CD4-positive, alpha-beta T cell treated with Interleukin-15 for 4 hours (primary cell): ENCODE measurements at places on chromosomes 13 and 19.
A peak's percentile ranks its signal among the peaks of the same experiment; 100 is the strongest.

DNA sequence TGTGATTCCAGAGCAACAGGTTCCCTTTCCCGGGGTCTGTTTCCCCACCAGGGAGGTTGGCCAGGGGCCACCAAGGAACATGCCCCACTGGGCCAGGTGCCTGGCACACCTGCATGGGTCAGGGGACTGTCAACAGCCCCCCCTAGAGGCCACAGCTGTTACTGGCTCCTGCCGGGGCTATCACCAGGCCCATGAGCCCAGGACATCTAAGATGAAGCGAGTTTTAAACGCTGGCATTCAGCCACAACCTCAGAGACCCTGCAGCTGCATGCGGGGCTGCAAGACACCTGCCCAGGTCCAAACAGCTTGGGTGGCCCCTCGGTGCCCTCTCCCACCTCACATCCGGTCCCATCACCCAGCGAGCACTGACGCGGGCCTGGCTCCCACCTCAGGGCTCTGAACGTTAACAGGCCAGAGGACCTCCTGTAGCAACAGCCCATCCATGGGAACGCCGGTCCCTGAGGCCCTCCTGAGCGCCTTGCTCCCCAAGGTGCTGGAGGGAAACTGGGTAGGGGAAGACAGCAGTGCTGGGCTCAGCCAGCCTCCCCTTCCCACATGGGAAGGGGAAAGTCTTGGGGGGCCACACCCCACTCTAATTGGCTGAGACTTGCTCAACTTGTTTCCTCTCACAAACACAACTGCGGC, 12.0 kb downstream of the KHSRP start:
- peak; percentile 43 for DNase-seq

GRCh38 chr13:98300956-98301641, 124.0 kb upstream of the RNF113B start:
- DNase-seq = no peak

- no peak for DNase-seq
These were observed 17.3 kb upstream of the OXGR1 start for GRCh38 chr13:97011446-97012131.

DNA sequence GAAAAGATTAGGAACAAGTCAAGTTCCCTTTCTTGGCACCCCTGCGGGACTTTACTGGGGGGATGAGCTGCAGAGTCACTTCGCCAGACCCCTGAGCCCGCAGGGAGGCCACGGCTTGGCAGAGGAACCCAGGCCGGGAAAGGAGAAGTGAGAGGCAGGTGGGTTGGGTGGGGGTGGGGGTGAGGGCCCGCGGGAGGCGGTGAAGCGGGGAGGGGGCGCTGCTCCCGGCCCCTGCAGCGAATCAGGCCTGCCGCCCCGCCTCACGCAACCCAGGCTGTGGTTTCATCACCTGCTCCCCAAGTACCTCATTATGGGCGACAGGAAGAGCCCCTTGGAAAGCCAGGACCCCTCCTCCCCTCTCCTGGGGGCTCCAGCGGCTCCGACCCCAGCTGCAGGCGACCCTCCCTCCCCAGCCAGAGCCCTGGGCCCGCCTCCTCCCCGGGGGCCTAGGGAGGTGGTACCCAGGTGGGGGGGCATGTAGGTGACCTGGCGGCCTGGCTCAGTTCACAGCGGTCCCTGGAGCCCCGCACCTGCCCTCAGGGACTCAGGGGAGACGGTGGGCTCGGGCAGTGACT, 9.5 kb downstream of the MEF2B start:
- no peak for DNase-seq

DNA sequence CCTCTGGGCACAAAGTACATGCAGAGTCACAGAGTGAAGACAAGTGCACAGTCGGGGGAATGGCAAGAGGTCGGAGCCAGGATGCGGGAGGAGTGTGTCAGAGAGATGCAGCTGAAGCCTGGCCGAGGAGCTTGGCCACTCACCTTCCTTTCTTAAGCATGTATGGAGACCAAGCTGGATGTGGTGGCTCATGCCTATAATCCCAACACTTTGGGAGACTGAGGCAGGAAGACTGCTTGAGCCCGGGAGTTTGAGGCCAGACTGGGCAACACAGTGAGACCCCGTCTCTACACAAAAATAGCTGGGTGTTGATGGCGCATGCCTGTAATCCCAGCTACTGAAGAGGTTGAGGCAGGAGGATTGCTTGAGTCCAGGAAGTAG, 67.0 kb downstream of the LATS2 start:
- no peak for DNase-seq

GRCh38 chr13:27038323-27038722, 133.3 kb downstream of the USP12 start:
- no peak for DNase-seq

- DNase-seq = peak; percentile 91
These were observed at the start of gene MIER2 for GRCh38 chr19:344625-345319. MIER2 (minus strand) TSS chr19:344796; CDS start chr19:344782, 14 bp downstream.

- peak; percentile 74 for DNase-seq
These were observed 76.6 kb upstream of the STK24 start for GRCh38 chr13:98653463-98653985.

DNA sequence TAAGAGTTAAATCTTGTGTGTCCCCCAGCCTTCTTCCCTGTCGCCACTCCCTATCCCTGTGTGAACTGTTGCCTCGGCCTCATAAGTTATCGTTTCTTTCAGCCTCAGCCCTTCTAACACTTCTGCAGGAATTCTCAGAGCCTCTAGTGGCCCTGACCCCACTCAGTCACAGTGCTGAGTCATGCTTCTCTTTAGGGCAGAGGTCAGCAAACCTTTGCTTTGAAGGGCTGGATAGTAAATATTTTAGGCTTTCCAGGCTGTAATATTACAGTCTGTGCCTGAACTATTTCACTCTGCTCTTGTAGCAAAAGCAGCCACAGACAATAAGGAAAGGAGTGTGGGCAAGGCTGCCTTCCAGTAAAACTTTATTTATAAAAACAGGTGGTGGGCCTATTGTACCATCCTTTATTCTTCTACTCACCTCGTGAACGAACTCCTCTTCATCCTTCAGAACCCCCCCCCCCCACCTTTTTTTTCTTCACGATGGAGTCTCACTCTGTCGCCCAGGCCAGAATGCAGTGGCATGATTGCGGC, 22.1 kb downstream of the MYO9B start:
- DNase-seq = no peak

DNA sequence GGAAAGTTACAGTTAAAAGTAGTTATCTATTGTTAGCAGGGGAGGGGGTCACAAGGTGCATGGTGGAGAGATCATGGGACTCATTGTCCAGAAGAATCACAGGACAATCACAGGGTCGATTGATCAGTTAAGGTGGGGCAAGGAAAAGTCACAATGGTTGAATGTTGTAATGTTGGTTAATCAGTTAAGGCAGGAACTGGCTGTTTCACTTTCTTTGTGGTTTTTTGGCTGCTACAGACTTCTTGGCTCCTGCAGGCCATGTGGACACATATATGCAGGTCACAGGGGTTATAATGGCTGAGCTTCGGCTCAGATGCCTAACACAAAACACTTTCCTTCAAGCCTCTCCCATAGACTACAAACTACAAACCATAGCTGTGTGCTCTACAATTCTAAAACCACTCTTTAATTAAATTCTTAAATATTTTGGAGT, 6.9 kb upstream of the ZNF431 start:
- DNase-seq = no peak

DNA sequence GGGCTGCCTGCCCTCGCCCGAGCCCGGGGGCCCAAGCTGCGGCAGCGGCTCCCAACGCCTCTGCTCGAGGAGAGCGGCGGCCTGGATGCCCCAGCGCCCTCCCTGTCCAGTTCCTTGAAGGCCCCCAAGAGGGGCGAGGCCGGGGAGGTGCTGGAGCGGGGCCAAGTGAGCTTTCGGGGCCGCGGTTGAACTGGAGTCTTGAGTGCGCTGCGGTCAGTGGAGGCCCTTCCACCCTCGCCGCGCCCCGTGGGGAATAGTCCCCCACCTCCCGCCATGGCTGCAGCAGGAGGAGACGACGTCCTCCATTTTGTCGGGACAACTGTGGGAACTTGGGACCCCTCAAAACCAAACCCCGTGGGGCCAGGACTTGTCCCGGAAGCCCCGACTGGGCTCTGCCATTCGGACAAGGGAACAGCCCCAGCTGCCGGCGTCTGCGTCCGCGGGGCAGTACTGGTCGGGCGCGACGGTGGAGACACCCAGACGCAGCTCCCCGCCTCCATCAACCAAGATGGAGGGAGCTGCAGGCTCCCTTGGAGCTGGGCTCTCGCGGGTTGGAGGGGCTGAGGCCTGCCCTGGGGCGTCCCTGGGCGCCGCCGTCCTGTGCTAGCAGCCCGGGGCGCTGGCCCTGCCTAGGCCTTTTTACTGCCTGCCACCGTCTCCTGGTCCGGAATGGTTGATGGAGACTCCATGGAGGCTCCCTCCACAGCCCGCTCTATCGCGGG, 736 bp upstream of the ZMYM5 start:
- peak; percentile 57 for DNase-seq

GRCh38 chr13:73922493-73923393, 211.5 kb downstream of the KLF12 start:
- no peak for DNase-seq
